ENCODE measurements at places on chromosomes 12 and 14. TPM values are rescaled to one million over a fixed set of nuclear protein-coding genes. Genes with fewer than 3 reads are reported as not detected.
A peak's percentile ranks its signal among the peaks of the same experiment; 100 is the strongest.

Gene CLECL1
- not detected for polyA plus RNA-seq

Gene PABPN1
- polyA plus RNA-seq, result 73.6 TPM

DNA sequence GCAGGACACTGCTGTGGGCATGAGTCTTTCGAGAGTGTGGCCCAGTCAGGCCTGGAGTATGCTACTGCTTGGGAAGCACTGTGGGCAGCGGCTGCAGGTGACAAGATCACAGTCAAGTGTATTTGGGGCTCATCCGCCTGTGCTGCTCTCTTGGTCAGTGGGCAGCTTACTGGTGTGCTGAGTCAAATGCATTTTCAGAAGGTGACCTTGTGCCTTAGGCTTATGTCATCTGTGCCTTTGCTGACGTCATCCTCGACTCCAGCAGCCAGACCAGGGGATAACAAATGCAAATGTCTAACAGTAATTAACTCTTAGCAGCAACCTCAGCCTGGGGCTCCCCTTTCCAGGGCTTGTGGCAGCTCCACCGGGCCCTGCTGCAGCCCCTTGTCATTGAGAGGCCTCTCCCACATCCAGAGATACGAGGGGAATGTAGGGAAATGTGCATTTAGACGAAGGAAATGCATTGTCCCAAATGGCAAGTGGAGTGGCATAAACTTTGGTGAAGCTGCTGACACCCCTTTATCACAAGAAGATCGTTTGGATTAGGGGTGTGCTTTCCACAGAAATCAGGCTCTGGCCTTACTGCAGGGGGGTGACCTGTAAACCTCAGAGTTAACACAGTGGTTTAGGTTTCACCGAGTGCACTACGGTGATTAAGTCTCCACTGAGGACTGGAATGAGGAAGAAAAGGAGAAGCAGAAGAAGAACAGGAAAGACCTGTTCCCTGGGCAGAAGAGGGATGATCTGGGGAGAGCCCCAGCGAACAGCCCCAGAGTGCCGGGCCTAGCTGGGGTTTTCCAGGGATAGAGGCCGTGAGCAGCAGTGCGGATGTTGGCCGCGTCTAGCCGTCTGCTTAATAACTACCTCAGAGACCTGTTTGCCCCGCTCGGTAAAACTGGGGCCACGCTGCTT lies 39.7 kb downstream of the PSMA6 start:
- DNase-seq, result no peak

GRCh38 chr12:123286652-123287373 lies 15.2 kb upstream of the CDK2AP1 start:
- DNase-seq, result no peak

Gene KCNH5
- not detected for polyA plus RNA-seq

DNA sequence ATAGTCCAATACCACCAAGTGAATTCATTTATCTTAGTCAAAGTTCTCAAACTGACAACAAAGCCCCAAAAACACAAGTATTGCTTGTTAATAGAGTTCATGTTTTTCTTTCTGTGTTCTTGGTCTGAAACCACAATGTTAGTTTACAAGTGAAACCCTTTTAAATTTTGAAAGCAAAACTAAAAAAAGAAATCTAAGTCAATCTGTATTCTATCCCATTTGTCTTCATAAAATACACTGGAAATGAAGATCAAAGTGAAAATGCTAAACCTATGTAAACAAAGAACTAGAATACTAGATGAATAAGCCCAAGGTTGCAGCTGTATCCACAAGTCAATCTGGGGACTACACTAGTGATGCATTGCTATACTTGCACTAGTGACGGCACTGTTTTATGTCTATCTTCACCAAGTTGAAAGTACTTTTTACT lies 10.4 kb downstream of the MAP4K5 start:
- DNase-seq, result no peak

Gene KCNC2
- 0.03 TPM for polyA plus RNA-seq

DNA sequence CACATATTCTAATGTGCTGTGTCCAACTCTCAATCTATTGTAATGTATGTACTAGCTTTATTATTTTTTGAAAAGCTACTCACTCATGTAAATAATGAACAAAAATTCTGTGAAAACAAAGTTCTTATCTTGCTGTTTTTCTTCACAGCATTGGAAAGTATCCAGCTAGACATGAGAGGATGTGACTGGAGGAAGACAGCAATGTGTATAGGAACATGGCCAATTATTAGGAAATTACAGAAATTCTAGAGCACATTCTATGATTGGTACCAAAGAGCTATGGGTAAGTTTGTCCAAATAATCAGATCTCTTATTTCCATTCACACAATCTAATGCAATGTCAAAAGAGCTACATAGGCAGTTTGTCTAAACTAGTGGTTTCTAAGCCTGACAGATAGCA lies 1100.2 kb downstream of the FSCB start:
- DNase-seq, result no peak

GRCh38 chr14:66069830-66070541 lies 416.2 kb upstream of the CCDC196 start:
- no peak for DNase-seq

Gene TSHR
- polyA plus RNA-seq, result 0.12 TPM

Gene SLC15A4
- 30.2 TPM for polyA plus RNA-seq

GRCh38 chr14:77306416-77306815 lies 14.3 kb downstream of the POMT2 start:
- no peak for DNase-seq

GRCh38 chr14:24761141-24761540 lies 127.2 kb upstream of the GZMB start:
- no peak for DNase-seq

- DNase-seq, result no peak
Measured at GRCh38 chr12:104670439-104671408, 214.0 kb downstream of the CHST11 start.

DNA sequence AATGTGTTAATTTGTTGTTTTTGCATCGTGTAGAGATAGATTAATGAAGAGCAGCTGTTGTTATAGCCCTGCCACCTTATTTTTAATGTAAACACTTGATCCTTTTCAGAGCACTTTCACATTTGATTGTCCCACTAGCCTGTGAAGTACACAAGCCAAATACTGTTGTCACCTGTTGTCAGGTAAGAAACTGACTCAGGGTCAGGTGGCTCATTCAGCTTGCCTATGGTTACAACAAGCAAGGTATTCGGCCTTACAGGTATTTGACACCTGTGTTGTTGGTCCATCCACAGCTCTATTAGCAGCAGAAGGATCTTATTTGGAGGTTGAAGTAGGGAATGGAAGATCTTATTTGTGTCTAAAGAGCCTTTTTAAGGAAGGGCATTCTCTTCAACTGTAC lies 108.9 kb downstream of the GPR135 start:
- no peak for DNase-seq

DNA sequence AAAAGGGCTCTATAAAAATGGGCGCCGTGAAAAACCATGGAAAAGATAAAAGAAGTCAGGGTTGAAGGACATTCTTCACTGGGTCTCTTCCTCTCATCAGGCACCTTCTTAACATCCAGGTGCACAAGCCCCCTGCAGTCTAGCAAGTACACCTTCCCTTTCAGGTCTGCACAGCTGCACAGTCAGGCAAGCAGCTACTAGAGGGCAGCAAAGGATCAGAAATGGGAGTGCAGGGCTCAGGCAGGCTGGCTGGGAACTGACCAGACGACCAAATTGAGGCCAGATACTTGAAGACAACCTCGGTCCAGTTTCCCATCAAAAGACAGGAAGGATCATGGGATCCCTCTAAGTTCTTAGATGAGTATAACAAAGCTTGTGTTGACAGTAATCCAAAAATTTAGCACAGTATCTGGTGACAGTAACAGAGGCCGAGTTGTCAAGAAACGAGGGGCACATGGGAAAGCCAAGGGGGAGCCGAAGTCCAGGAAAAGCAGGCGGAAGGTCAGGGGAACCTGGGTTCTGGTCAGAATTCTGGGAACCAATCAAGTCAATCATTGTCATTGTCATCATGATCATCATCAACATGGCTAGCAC lies 10.1 kb upstream of the GRIP1 start:
- no peak for DNase-seq

- DNase-seq, result no peak
Measured at GRCh38 chr12:1643905-1644533, 15.0 kb downstream of the WNT5B start.

GRCh38 chr12:92539976-92540781 lies 162.6 kb upstream of the PLEKHG7 start:
- DNase-seq, result peak; percentile 53

DNA sequence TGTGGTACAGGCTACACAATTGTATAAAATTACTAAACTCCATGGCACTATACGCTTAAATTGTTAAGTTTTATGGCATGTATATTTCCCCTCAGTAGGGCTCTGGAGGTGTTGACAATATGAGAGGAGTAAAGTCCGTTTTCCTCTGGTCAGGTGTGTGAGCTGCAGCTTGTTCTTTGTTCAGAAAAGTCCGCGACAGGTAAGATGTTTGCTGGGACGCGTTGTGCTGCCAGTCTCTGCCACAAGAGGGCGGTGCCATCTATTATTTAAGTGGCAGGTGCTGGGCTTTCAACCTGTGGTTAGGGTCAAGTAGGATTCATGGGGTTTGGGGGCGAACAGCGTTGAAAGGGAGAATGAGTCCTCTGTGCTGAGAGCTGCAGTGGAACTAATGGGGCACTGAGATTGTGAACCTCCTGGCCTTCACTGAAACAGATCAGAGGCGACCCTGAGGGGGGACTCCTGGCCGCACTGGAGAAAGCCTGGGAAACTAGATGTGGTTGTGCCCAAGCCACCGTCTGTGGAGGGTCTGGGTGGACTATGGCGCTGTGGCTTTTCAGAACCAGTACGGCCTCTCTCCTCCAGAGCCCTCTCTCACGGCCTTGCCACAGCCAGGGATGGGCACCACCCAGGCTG lies 179.0 kb downstream of the SLC15A4 start:
- no peak for DNase-seq

Gene KRT71
- polyA plus RNA-seq, result not detected

DNA sequence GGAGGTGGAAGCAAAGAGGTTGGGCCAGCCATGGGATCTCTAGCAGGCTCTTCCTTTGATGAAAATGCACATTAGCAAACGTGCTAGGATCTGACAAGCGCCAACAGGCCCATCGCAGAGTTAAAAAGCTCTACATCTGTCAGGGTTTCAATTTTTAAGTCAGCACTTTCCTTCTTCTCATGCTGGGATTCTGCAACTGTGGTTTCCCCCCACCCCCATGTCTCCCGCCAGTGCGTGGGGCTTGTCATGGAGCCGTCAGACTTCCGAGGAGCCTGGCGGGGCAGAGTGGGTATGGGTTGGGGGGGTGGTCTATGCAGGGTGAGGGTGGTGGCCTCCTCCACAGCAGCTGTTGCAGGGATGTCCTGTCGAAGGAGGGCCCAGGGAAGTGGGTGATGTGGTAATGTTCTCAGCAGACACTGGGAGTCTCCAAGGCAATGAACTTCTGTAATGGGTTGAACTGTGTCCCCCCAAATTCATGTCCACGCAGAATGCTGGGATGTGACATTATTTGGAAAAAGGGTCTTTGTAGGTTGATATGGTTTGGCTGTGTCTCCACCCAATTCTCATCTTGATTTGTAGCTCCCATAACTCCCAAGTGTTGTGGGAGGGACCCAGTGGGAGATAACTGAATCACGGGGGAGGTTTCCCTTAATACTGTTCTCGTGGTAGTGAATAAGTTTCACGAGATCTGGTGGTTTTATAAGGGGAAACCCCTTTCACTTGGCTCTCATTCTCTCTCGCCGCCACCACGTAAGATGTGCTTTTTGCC lies 115.2 kb upstream of the MAP1LC3B2 start:
- DNase-seq, result no peak

GRCh38 chr12:92408072-92408900 lies 262.6 kb upstream of the BTG1 start:
- no peak for DNase-seq

DNA sequence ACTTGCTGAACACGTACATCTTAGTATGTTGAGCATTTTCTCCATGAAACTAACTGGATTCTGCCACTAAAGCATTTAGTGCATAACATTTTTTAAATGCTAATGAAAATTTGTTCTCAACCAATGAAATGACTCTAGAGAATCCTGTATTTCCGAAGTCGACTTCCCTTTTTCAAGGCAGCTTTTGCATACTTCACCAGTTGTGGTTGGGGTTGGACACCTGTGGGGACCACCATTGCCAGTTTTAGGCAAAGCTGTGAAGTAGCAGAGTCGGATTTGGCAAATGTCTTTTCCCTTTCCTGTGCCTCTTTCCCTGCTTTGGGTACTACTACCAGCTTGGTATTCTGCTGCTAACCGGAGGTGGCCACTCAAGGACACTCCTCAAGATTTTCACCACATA lies 349.2 kb downstream of the BCAT1 start:
- DNase-seq, result no peak

DNA sequence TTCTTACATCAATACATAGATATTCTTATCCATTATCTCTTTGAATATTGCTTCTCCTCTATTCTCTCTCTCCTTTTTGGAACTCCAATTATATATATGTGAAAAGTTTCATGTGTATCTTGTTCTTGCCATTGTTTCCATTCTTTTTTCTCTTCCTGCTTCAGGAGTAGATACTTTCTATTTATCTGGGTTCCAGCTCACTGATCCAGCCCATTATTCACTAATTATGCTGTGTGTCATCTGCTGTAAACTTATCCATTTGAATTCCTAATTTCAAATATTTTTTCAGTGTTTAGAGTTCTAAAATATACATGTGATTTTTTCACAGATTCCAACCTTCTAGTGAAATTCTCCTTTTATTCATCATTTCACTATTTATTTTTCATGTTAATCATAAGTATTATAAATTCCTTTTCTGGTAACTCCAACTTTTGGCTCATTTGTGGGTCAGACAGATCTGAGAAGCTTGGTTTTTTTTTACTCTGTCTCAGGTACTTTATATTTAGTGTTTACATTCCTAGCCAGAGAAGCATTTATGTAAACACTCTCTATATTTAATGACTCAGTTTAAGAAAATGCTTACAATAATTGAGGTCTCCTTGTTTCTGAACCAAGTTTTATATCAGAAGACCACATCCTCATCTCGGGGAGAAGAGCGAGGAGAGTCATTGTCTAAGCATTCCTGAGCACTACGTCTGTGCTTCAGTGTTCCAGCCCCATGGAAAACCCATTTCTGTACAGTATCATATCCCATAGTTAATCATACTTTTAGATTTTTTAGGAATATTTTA lies 15.9 kb upstream of the AMIGO2 start:
- DNase-seq, result no peak

DNA sequence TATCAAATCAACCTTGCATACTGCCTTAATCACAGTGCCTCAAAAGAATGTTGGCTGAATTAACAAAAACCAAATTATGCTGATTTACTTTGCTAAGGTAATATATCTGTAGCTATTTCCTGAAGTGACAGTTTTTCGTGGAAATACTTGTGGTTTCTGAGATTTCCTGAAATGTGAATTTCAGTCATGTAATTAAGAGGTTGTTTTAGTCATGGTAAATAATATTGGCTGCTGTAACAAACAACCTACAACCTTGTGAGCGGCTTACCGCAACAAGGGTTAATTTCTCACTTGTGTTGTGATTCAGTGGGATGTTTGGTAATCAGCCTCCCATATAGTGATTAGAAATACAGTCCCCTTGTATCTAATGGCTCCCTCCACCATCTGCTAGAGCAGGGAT lies 387.9 kb downstream of the NELL2 start:
- no peak for DNase-seq

All from psoas muscle (tissue), 8 donors.